ENCODE measurements at places on chromosomes 4 and X. TPM values are rescaled to one million over a fixed set of nuclear protein-coding genes. Genes with fewer than 3 reads are reported as not detected.

DNA sequence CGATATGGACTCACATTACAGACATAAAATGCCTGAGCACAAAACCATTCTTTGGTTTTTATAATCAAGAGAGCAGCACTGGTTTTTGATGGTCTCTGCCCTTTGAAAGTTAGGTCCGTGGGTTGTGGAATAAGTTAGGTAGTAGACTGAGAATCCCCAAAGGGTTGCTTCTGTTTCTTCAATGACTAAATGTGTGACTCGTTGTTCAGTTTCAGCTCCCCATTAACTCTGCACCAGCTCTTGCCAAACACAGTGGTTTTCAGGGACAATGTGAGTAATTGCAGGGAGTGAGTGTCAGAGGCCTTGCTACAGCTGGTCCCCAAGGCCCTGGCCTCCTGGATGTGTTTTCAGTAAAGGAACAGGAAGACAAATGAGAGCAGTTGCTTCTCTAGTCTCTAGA lies 24.8 kb downstream of the SMIM20 start:
- peak; percentile 76 for DNase-seq

DNA sequence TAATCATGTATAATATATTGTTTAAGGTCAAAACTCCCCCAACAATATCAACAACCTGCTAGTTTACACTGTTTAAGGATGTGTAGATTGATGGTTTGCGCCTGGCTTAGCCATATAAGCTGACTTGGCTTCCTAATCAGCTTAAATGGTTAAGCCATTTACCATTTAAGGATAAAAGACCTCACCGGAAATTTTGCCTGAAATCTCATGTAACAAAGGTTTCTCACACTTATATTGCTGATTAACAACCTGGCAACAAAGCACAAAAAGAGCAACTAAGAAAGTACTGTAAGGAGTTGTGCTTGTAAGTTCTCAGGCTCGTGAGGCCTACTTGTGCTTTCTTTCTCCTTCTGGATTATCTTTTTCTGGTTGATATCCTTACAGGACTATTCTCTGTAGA lies 485.2 kb downstream of the GABRG1 start:
- DNase-seq, result no peak

GRCh38 chrX:46531442-46531841 lies 13.8 kb downstream of the ZNF674 start:
- no peak for DNase-seq

- no peak for DNase-seq
These were observed 133.8 kb upstream of the PRPS2 start for GRCh38 chrX:12657433-12657832.

DNA sequence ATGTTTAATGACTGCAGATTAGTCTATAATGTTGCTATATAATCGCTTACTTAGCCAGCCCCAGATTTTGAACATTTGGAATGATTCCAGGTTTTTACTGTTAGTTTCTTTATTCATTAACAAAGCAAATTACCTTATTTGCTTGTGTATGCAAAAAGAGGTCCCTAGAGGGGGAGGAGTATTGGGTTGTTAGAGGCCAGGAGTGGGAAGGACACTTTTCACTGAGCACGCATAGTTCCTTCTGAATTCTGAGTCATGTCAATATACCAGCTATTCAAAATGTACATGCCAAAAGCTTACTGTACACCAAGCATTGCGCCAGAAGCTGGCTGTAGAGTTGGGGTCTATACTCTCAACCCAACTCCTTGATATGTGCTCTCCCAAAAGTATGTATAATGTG lies 5.1 kb upstream of the DGAT2L6 start:
- DNase-seq, result no peak

DNA sequence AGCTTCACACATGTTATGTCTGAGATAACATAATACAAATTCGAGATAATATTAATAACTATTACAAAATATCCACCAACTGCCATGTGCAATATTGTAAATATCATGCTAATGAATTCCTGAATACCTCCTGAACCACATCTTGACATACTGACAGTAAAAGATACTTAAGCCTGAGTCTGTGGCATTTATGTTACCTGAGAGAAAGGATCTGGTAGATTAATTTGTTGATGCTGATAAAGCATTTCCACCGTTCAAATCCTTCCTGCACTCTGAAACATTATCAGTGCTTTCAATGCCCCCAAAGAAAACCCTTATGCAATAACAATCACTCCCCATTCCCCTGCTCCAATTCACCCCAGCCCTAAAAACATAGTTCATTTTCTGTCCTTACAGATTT lies 38.8 kb upstream of the ADGRA3 start:
- no peak for DNase-seq

GRCh38 chr4:77120886-77121508 lies 36.0 kb upstream of the CCNG2 start:
- DNase-seq, result no peak

DNA sequence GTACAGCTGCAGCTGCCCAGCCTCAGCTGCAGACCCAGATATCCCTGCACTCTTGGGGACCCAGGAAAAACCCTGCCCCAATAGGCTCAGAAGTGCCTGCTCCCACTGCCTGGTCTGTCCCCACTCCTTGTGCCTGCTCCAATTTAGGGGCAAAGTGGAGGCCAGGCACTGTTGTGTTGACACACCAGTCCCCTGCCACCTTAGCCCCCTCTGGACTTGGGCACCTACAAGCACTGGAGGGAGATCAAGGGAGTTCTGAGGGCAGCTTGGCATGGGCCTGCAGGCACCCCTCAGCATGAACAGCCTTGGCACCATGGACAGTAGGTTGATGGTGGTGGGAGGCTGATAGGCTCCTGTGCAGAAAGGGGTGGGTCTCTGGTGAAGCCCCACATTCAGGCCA lies 2020.8 kb upstream of the ADGRL3 start:
- no peak for DNase-seq

DNA sequence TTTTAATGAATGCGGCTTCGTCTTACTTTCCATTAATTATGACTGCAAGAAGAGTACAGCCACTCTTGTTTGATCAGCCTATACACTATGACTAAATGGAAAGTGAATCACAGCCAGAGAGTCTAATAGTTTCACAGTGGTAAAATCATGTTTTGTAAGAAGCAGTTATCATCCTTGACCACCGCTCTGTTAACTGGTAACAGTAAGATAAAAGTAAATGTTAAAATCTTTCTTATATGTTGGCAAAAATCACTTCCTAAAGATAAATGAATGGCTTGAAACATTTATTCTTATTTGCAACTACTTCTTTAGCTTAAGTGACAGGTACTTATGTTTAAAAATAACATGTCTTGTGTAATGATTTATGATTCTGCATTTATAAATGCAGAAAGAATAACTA lies 13.2 kb downstream of the GALNT7 start:
- DNase-seq, result no peak

DNA sequence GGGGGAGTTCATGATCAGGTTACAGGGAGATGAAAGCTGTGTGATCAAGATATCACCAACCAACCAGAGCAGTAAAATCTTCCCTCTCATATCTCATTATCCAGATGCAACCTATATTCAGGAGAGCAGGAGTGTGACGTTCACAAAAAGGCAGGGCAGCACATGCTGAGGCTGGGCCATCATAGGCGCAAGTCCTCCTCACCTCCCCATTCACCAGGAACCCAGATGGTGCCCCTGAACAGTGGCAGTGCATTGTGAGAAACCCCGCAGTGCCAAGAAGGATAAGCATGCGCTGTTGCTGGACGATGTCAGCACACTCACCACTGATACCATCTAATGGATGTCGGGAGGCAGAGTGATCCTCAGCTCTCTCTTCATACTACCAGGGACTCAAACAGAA lies 170.9 kb downstream of the COL25A1 start:
- DNase-seq, result no peak

GRCh38 chr4:111399623-111400022 lies 745.6 kb upstream of the FAM241A start:
- DNase-seq, result no peak

- no peak for DNase-seq
These were observed 732 bp downstream of the SULT1E1 start for GRCh38 chr4:69859140-69859685.

GRCh38 chr4:58732973-58733372 lies 1622.8 kb upstream of the IGFBP7 start:
- DNase-seq, result no peak

DNA sequence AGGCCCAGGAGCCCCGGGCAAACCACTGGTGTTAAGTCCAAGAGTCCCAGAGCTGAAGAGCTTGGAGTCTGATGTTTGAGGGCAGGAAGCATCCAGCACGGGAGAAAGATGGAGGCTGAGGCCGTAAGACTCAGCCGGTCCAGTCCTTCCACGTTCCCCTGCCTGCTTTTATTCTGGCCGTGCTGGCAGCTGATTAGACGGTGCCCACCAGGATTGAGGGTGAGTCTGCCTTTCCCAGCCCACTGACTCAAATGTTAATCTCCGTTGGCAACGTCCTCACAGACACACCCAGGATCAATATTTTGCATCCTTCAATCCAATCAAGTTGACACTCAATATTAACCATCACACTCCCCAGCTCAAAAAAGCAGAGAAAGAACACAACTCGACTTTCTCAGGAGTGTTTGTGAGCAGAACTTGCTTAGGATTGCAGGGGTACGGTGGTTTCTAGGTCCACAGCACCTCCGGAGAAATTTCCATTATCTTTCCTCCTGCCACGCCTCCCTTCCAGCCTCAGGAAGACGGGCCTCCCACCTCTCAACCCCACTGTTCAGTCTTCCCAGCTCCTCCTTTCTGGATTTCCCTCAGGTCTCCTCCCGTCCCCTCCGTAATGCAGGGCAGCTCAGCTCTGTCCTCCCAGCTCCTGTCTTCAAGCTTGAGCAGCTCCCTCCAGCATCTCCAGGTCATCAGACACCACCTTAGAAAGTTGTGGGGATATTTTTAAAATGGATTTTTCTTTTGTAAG lies 13.3 kb upstream of the TMEM271 start:
- no peak for DNase-seq

DNA sequence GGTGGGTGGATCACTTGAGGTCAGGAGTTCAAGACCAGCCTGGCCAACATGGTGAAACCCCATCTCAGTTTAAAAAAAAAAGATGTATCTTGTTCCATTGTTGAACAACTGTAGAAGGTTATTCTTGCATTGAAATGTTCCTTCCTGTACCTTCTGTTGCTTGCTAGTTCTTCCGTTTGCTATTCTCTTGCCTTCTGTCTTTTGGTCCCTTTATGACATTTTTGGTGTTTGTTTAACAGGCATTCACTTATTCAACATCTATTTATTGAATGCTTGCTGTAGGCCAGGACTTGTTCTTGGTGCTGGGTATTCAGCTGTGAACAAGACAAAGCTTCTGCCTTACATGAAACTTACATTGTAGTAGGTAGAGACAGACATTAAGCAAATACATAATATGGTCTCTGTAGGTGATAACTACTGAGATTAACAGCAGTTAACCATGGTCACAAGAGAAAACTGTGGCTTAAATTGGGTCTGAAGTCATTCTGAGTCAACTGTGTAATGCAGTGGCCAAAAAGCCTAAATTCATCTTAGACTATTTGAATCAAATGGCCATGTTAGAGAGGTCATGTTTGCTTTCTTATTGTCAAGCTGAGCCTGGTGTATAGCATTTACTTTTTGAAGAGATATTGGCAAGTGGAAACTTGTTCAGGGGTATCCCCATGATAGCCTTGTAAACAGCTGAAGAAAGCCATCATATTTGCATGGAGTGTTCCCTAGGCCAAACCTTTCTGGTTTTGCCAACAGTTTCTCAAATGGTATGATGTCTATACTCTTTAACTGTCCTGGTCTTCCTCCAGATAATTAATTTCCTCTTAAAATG lies 35.6 kb downstream of the GAB1 start:
- DNase-seq, result no peak

- no peak for DNase-seq
These were observed 828 bp downstream of the TSPYL2 start for GRCh38 chrX:53082773-53083616.

GRCh38 chr4:105558277-105558676 lies 5.9 kb downstream of the ARHGEF38 start:
- no peak for DNase-seq

DNA sequence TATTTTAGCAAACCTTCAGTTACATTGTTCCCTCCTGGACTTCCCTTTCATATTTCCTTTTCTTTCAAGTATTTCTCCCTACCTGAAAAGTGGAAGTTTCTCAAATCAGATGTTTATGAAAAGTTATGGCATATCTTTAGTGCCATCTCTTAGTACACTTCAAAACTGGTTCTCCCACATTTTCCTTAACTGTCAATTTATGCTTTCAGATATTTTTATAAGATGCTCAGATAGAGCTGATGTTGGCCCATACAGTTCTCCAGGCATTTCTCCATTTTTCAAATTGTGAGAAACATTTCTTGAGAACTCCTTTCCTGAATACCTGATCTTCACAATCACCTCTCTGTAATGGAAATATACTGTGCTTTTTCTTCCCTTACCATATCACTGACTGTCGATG lies 32.5 kb upstream of the AP1AR start:
- DNase-seq, result no peak

GRCh38 chr4:76407440-76408119 lies 13.4 kb downstream of the CCDC158 start:
- DNase-seq, result no peak

- DNase-seq, result no peak
These were observed 54.7 kb downstream of the TMEM131L start for GRCh38 chr4:153520801-153521329.

- DNase-seq, result no peak
These were observed 44.3 kb downstream of the NYX start for GRCh38 chrX:41491267-41492004.

The DIPK2B gene
- 0.07 TPM for total RNA-seq

The TIGD4 gene
- total RNA-seq, result 0.28 TPM

The DMP1 gene
- total RNA-seq, result not detected

The TBC1D9 gene
- 0.07 TPM for total RNA-seq

The PNMA3 gene
- total RNA-seq, result 0.54 TPM

The ODAM gene
- not detected for total RNA-seq

The AMBN gene
- total RNA-seq, result not detected

The HMGN5 gene
- total RNA-seq, result 6.6 TPM

The LINC00632 gene
- 0.62 TPM for total RNA-seq

The CCKAR gene
- not detected for total RNA-seq

The AMTN gene
- not detected for total RNA-seq

The GYG2 gene
- not detected for total RNA-seq

The GLRA3 gene
- not detected for total RNA-seq

The CT45A2 gene
- total RNA-seq, result not detected

The FRMPD4 gene
- total RNA-seq, result not detected

The BBS12 gene
- 2.8 TPM for total RNA-seq

All from activated CD4-positive, alpha-beta T cell treated with anti-CD3 and anti-CD28 coated beads for 36 hours (primary cell).